ENCODE measurements at places on chromosomes 7 and 10.

DNA sequence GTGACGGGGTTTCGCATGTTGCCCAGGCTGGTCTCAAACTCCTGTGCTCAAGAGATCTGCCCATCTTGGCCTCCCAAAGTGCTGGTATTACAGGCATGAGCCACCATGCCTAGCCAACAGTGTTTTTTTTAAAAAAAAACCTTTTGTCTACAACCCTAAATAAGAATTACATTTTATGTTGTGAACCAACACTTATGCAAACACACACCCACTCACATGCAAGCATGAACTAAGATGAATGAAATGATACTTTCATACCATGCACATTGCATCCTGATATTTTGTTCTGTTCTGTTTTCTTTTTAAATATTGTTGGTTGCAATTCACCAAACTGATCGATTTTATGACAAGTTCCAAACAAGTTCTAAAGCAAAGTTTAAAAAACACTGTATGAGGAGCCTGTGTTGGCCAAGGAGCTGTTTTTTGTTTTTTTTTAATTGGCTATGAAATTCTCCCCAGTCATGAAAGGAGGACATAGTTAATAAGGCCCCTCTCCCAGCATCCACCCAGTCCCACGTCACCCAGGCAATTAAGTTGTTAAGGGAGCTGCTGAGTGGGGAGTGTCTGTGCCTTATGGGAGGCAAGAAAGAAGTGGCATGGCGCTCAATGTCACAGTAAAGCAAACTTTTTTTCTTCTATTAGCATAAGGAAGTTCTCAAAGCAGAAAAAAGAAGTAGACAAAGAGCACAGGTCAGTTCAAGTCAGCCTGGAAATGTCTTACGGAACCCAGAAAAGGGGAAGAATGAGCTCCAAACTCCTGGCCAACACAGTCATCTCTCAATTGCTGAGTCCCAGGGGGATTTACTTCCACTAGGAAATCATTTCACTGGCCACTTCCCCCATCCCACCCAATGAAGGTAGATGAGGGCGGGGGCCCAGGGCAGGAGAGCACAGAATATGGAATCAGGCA is 50.1 kb downstream of the NOD1 start:
- DNase-seq: no peak

DNA sequence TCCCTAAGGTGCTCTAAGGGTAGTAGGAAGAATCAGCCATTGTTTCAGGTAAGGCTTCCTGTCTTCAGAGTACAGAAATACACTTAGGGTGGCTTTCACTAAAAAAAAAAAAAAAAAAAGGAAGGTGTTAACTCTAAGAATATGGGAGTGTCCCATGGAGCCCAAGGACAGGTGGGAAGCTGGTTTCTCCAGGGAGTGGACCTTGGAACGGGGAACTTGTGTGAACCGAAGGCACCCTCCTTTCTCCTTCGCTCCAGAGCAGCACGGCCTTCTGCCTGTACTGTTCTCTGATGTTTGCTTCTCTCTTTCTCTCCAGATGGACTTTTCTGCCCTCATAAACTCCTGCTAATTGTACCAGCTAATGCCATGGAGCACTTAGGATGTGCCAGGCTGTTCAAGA is 6.2 kb downstream of the OPALIN start:
- DNase-seq: no peak

GRCh38 chr10:102795453-102796406 is 41.5 kb downstream of the CYP17A1 start:
- no peak for DNase-seq

DNA sequence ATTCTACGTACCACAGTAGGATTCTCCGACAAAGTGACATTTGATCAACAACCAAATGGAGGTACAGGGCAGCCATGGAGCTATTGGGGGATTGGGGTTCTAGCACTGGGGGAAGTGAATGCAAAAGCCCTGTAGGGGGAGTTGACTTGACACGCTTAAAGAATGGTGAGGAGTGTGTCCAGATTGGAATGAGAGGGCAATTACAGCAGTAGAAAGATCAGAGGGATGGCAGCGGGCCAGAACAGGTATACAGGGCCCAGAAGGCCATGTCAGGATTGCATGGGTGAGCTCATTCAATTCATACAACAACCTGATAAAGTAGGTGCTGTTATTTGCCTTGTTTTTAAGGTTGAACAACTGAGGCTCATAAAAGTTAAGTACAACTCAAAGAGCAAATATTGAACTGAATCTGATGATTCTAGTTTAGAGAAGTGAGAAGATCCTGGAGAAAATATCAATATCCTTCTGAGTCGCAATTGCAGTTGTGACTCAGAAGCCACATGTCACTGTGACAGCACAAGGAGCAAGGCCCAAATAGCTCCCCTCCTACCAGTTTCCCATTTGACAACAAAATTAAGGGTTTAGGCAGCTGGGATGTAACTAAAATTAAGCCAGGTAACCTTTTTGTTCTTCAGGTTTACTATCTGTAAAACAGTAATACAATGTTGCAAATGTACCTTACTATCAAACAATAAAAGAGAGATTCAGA is 28.0 kb upstream of the CTTNBP2 start:
- no peak for DNase-seq

DNA sequence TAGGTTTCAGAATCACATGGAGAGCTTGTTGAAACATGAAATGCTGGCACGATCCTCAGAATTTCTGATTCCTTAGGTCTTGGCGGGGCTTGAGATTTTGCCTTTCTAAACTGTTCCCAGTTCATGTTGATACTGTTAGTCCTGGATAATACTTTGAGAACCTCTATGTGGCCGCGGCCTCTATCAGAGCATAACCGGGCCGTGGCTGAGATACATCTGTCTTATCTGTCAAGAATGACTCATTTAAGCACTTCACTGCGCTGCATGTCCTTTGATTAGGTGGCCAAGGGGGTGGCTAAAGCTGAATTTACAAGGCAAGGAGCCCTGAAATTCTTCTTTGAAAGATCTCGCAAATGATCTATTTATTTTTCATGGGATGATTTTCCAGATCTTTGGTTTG is 66.9 kb downstream of the GALNT17 start:
- no peak for DNase-seq

All from anterior cingulate cortex (tissue), 58 donors.